ENCODE measurements at places on chromosomes 2 and 18.

DNA sequence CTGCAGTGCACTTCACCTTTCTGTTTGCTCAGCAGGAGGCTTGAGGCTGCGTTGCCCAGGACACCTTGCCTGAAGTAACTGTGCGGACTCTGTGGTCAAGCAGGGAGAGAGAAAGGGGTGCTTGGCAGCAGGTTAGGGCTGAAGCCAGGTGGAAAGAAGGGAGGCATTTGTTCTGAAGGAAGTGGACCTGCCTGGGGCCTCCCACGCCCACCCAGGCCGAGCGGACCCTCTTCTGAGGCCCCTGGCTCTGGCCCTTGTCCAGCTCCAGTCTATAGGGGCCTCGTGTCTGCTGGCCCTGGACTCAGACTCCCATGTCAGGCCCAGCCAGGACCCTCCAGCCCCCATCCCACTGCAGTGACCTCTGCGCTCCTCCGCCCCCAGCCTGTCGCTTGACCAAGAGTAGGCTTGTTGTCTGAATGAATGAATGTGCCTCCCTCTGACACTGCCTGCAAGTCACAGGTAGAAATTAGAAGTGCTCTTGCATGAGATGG, 2.5 kb downstream of the SNED1 start:
- DNase-seq = no peak

GRCh38 chr2:182179176-182179575, 193.5 kb downstream of the PPP1R1C start:
- no peak for DNase-seq

DNA sequence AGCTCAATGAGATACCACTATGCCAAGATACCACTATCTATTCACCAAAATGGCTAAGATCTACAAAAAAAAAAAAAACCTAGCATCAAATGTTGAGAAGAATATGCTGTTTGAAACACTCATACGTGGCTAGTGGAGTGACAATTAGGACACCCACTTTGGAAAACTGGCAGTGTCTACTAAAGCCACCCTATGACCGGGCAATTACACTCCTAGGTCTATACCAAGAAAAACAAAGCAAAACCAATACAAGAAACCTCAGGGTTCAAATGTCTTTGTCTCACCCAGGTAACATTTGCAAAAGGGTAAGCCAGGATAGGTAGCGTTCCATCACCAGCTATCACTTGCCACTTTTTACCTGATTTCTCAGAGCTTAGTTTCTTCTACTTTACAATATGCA, 123.6 kb upstream of the CAB39 start:
- DNase-seq = no peak

DNA sequence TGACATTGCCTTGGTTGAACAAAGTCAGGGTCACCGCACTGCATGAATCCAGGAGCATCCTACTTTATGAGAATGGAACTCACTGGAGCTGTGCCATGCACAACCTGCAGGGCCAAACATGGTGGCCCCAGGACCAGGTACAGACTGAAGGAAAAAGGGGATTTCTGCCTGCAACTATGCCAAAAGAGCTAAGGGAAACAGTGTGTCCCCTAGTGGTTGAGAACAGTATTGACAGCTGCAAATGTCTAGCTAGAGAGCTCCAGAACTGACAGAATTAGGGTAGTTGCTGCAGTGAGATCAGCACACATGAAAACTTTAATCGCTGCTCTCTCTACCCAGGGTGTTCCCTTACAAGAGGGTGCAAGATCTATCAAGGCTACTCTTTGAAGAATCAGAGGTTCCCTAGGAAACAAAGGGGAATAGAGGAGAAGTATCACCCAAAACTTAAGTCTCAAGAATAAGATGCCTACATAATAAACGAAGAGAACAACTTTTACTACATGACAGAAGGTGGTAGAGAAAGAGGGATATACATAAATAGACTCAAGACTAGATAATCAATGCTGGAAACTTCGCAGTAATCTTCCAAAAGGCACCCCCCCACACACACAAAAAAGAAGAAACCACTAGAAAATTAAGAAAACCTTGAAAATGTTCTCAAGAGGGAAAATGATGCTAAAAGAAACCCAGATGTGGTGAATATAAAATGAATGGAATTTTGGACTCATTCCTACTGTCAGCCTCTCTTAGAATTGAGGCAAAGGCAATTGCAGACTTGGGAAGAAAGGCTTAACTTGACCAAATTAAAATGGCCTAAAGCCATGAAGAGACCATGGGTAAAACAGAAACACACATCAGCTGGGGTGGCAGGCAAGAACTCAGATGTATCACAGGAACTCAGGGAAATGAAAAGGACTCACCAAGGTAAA, 43.6 kb upstream of the IHH start:
- DNase-seq = no peak

DNA sequence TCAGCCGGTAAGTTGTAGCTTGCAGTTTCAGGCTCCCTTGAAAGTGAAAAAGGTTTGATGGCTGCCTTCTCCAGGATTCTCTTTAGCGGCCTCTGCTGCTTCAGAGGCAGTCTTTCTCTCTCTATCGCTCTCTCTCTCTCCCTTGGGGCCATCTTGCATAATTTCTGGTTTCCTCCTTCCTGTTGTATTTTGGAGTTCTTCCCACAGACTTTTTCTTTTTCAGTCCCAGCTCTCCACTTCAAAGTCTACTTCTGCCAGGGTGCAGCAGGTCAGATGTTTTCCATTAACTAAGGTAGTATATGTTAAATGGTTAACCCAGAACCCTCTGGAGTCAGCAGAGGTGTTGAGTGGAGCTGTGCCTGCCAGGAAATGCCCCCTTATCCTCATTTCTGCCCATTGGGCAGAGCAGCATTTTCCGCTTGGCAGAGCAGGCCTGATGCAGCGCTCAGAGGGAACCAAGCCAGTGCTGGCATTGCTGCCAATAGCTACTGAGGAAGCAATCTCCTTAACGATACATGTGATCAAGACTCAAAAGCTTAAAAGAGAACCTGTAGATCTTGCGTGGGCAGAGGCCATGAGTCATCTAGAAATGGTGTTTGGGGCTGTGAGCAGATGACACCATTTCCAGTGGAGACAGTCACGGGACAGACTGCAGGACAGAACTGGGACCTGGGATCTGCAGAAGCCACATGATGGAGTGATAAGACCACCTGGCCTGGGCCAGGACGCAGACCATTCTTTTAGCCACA, 20.8 kb downstream of the DBI start:
- DNase-seq = no peak

DNA sequence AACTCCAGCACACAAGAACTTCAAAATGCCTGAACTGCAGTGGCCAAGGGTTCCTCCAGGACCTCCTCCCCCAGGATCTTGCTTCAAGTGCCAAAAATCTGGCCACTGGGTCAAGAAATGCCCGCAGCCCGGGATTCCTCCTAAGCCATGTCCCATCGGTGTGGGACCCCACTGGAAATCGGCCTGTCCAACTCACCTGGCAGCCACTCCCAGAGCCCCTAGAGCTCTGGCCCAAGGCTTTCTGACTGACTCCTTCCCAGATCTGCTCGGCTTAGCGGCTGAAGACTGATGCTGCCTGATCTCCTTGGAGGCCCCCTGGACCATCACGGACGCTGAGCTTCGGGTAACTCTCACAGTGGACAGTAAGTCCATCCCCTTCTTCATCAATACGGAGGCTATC, 306.4 kb downstream of the RBM43 start:
- no peak for DNase-seq

DNA sequence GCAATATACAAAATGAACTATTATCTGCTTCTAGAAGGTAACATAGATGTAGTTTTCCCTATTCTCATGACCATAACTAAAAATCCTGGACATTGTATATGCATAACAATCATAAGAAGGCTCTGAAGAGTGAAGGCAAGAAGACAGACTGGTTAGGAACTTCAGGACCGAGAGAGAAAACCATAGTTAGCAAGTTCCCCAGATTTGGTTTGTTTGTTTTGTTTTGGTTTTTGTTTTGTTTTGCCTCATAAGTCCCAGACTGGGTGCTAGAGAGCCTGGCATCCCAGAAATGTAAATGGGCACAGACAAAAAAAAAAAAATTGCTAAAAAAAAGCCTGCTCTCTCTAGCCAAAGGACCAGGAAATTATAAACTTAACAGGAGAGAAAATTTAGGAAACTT, 192.2 kb upstream of the FBXO11 start:
- DNase-seq = no peak

DNA sequence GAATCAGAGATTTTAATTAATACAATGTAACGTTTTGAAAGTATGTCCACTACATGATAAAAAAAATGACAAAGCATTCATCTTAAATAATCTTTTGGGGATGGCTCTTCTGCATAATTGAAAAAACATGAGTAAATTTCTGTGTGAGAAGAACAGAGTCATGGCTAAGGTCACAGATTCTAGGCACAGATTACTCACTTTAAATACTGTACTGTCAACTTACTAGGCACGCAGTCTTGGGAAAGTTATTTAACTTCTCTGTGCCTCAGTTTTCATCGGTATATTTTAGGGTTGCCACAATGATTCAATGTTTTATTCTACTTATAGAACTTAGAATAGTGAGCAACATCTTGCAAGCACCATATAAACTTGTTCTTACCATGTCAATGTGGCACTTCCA, 49.2 kb downstream of the TMEFF2 start:
- no peak for DNase-seq

DNA sequence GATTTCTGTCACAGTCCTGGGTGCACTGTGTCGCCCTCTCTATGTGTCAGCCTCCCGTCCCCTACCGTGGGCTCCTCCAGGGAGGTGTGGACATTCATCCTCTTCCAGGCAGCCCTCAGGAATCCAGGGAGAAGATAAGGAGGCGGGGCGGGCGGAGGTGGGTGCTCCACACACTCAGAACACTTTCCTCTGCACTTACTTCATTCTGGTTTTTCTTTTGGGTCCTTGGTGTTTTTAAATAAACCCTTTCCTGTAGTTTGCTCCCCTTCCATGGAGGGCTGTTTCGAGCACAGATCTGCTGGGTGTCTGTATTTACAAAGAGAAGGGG, 183.9 kb downstream of the FAM210A start:
- DNase-seq = no peak

DNA sequence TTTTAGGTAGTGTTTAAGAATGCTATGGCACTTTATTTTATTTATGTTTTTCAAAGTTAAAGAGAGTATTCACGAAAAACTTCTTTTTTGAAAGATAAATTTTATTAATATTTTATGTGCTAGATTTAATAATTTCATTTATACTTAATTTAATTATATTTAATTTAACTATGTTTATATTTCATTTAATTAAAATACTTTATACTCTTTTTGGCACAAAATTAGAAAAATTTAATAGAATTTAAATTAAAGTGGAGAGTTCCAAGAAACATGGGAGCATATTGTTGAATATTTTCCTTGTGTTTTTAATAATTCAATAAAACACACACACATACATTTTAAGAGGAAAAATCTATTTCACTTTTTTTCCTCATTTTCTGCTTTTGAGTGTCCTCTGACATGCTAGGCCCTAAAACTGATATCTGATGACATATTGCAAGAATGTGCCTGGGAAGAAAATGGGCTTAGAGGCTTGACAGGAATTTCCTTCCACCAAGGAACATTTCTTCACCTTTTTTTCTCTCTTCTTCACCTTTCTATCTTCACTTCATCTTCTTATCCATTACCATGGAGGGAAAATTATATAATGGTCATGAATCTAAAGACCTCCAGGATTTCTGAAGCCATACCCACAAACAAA, 15.4 kb downstream of the ARHGAP28 start:
- no peak for DNase-seq

DNA sequence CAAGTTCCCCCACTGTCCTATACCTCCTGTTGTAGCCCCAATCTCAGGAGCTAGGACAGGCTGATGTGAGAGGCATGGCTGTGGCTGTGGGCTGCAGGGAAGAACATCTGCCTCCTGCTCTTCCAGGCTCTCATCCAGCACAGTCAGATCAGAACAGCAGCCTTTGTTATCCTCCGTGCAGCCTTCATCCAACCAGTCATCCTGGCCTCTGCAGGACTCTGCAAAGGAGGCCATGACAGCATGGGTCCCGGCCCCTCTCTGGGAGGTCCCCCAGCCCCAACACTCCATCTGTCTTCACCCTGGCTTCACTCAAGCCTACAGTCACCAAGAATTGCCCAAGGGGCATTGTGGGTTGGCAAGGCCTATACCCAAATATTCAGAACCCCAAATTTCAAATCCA, 223.2 kb upstream of the COPS8 start:
- no peak for DNase-seq

DNA sequence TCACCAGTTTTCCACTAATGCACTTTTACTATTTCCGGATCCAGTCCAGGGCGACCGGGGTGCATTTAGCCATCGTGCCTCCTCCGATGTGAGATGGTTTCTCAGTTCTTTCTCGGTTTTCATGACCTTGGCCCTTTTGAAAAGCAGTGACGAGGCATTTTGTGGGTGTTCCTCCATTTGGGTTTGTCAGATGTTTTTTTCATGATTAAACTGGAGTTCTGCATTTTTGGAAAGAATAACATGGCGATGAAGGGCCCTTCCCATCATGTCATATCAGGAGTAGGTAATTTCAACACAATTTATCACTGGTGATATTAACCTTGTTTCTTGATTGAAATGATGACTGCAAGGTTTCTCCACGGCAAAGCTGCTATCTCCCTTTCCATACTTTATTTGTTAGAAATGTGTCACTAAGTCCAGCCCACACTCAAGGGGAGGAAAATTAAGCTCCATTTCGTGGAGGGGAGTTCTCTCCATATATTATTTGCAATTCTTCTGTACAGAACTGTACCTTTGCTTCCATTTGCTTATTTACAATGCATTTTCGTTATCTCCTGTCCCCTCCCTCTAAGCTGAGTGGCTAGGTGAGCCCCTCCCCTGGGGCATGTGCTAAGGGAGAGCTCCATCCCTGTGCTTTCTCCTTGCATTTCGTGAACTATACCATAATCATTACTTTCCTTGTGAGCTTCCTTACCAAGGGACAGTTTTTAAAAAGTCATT, 8.9 kb upstream of the KLF11 start:
- no peak for DNase-seq

DNA sequence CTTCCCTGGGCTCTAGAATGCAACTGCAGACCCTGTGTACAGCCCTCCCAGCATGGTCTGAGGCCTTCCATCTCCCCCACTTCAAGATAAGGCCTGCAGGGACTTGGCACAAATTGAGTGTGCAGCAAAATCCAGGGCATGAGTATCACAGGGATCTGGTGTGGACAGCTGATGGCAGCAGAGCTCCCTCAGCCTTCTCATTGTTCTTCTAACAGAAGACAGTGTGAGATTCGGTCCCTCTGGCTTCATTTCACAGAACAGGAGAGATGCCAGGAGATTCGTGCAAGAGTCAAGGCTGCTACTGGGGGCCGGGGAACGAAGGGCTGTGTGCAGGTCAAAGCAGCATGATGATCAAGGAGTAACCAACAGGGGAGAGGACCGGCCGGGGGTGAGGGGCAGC, 85.8 kb downstream of the UXS1 start:
- no peak for DNase-seq

DNA sequence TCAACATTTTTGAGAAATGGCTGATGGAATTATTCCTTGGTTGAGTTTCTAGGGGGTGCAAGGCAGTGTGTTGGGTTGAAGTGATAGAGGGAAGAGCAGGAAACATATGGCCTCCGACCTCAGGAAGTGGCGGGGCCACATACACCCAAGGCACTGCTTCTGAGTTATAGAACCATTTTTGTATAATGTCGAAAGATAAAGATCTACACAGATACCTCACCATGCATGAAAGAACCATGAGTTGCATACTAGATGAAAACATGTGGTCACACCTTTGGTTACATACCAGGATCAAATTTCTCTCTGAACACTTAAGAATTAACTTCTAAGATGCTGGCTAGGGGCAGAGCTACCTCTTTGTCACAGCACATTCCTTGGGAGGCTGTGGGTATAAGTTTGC, 23.2 kb downstream of the LAMA3 start:
- DNase-seq = no peak

- DNase-seq = no peak
Observed at GRCh38 chr2:1393321-1393720, 19.9 kb upstream of the TPO start.

- no peak for DNase-seq
Observed at GRCh38 chr2:225017713-225018112, 24.6 kb downstream of the DOCK10 start.

Data from stimulated activated CD4-positive, alpha-beta T cell treated with anti-CD3 and anti-CD28 coated beads, TNF-alpha, amount 100 ng/mL, for 48 hours (primary cell).